Ureter (tissue), 1 donor: ENCODE measurements at places on chromosomes 7 and 10. TPM values are rescaled to one million over a fixed set of nuclear protein-coding genes. Genes with fewer than 3 reads are reported as not detected.

GRCh38 chr10:15035385-15036301, 8.1 kb upstream of the OLAH start:
- DNase-seq: no peak

GRCh38 chr7:130990178-130990832, 256.3 kb upstream of the KLF14 start:
- DNase-seq: peak; percentile 64

Gene UNCX
- not detected for total RNA-seq

GRCh38 chr10:6465437-6465836, 114.6 kb downstream of the PRKCQ start:
- DNase-seq: no peak

DNA sequence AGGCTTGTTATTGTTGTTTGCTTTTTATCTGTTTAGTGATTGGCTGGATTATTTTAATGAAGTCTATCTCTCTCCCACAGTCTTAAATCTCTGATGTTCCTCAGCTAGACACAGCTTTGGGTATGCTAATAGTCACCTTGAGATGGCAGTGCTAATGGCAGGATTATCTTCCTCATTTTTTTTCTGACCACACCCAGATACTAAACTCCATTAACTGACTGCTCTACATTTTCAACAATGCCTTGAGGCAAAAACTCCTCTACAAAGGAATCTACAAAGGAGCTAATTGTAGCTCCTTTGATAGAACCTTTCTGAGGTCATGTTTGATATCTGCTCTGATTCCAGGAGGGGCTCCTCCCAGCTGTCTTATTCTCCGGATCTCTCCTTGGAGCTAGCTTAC, 122.6 kb downstream of the HBP1 start:
- no peak for DNase-seq

Gene TAS2R3
- 6.4 TPM for total RNA-seq

DNA sequence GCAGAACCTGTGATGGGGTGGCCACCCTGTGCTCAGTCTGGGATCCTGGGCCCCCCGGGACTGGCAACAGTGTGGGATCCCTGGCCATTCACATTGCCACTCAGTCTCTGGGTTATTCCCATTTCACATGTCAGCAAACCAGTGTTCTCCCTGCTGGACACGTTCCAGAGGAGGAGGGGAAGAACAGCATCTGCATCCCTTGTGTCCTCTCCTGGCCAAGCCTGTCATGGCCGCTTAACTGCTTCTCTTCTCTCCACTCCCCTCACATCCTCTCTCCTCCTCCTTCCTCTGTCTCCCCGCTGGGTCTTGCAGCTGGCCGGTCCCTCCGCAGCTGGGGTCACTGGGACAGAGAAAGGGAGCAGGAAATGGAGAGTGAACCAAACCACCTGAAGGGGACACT, 74.4 kb downstream of the C10orf105 start:
- DNase-seq: no peak

Gene OR6B1
- total RNA-seq: not detected

DNA sequence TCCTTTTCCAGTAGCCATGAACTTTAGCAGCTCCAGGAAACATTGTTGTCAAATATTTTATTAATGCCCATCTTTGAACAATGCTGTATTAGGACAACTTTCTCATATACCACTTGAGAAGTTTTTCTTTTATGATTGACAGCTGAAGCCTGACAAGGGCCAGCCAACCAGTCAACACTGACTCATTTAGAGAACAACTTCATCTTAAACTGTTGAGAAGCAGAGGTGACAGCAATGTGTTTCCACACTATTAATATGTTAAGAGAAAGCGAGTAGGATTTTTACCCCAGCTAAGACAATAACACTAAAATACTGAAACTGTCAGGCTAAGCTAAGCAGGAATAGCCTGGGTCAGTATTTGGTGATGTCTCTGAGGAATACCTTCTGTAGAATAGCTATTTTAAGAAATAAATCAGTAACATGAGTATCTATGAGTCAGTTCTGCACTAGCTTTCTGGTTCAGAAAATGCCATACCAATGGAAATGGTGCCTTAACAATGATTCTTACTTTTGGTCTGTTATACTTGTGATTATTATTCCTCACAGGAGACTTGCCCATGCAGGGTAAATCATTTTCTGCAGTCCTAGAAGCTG, 168.8 kb upstream of the POT1 start:
- DNase-seq: no peak

DNA sequence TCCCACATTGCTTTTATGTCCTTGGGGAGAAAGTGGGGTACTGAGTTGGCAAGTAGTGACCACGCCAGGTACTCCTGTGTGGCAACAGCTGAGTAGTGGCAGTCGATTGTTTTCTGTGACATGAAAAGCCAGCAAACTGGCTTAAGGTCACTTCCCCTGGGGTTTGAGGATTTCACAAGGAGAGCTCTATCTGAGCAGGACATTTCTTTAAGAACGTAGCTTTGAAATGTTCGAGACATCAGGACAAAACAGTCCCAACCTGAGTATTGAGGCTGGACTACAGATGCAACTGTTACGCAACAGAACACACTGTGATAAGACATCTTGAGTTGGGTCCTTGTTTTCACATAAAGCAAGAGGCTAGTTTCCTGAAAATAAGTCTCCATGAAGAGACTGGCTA, 146.7 kb upstream of the KLF14 start:
- peak; percentile 19 for DNase-seq

DNA sequence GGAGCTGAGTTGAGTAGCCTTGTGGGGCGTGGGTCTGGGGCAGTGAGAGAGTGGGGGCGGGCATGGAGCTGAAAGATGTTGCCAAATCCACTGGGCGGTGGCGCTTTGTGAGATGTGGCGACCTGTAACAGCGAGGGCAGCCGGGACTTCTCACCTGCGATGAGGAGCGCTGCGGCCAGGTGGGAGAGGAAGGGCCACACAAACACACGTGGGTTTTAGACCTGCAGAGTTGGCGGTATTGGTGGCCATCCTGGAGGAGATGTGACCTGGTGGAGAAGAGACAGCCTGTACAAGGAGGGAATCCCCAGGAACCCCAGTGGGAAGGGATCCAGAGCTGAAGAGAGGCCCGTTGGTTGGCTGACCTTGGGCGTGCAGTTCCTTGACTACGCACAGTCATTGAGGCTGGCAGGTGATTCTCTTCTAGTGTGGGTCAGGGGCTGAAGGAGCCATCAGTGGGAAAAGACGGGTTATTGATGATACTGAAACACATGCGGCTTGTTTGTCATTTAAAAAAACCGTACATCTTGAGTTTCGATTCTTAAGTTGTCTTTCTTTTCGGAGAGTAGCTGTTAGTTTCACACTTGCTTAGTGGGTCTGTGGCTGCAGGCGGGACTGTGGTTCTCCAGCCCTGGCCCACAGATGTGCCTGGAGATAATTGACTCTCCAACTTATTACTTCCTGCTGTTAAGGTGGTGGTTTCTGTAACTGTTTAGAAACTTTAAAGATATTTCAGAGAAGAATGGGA, 2.4 kb downstream of the CHST12 start:
- no peak for DNase-seq

Gene LEP
- total RNA-seq: 0.89 TPM

Gene FRAT1
- 2.9 TPM for total RNA-seq

Gene CYP3A4
- not detected for total RNA-seq

DNA sequence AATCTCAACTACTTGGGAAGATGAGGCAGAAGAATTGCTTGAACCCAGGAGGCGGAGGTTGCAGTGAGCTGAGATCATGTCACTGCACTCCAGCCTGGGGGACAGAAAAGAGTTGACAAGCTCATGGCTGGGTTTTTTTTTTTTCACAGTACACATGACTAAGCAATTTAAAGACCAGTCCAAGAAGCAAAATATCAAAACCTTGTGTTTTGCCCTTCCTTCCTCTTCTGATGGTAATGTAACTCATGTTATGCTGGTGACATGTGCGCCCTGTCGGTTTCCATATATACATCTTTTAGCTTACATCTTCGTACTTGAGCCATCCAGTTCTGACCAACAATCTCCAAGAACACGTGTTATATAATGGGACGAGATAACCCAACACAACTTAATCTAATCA, 237.7 kb upstream of the PLXDC2 start:
- DNase-seq: no peak

Gene VSTM4
- total RNA-seq: 16.0 TPM

DNA sequence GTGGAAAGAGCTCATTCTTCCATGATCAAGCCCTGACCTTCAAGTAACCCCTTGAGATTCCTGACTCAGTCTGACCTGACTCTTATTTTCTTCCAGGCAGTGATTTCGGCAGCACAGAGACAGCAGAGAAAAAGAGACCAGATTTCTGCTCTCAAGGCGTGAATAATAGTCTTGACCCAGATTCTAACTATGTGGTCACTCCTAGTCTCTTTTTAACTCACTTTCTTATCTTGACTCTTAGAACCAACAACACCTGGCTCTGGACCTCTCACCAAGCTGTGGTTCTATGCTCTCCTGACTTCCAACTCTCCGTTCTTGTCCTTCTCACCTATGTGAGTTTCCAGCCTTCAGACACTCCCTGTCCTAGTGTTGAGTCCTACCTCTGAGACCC, 36.9 kb upstream of the KDM7A start:
- no peak for DNase-seq

DNA sequence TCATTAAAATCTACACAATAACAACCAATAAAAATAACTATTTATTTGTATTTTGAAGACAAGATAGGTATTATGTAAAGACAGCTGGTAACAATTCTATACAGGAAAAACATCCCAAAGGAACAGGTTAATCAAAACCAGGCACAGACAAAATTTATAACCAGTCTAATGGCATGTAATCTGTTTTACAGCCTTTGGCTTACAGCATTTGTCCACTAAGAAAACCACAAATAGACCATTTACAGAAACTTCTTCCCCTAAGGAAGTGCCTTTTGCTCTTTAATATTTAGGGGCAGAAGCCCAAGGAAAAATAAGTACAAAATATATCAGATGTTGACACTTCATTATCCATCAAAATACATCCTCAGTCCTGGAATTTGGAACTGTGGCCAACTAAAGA, 65.0 kb downstream of the SVIL start:
- no peak for DNase-seq

DNA sequence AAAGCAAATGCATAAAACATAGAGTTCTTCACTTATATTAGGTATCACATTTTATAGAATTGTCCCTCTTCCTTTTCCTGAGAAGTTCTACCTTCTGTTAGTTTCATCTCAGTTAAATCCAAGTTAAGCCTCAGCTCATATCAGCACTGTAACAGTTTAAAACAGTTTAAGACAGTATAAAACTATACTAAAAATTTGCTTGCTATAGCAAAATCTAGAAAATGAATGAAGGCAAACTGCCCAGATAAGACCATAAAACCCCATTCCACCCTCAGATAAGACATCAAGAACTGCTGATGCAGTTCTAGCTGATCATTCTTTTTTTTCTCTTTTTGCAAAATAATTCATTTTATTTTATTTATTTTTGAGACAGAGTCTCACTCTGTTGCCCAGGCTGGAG, 177.2 kb downstream of the RNF133 start:
- DNase-seq: no peak

DNA sequence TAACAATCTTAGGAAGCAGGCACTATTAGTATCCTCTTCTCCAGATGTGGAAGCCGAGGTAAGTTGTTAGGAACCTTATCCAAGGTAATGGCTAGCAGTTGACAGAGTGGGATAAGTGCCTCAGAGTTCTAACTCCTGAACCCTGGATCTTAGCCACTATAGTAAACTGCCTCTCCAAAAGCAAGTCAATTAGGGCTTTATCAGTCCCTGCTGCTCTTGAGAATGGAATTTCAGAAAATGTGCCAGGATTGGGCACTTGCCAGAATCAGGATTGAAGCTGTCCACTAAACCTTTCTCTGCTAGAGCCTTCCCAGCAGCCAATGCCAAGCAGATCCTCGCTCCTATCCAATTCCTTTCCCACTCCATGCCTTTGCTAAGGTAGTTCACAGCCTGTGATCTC, 777.5 kb upstream of the POM121L12 start:
- peak; percentile 63 for DNase-seq

GRCh38 chr10:80356563-80356988, at the start of the genes DYDC1 and DYDC2:
Gene DYDC1 (minus strand): TSS chr10:80356755. CDS start chr10:80352601, 4,154 bp downstream.
Gene DYDC2 (plus strand): TSS chr10:80356781. CDS start chr10:80362444, 5,663 bp downstream.
- DNase-seq: no peak

GRCh38 chr7:24764011-24764410, 6.7 kb upstream of the GSDME start:
- no peak for DNase-seq

GRCh38 chr7:17668122-17668521, 272.2 kb downstream of the SNX13 start:
- no peak for DNase-seq

Gene RPEL1
- not detected for total RNA-seq

DNA sequence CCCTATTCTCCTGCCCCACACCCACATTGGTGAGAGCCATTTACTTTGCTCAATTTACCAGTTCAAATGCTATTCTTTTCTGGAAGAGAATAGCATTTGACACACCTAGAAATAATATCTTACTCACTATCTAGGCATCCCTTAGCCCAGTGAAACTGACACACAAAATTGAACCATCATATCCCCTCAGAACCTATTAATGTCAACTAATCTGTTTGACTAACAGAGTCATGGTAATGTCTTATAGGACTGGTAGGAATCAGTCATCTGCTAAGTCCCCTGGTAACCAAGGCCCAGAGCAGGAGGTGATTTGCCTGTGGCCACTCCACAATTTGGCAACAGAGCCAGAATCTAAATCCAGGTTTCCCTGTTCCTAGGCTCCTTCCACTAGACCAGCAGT, 63.3 kb downstream of the PPP1R3C start:
- no peak for DNase-seq

- DNase-seq: no peak
Measured at GRCh38 chr7:21134631-21135030, 293.3 kb upstream of the SP4 start.

GRCh38 chr7:107978815-107979408, 24.0 kb downstream of the LAMB1 start:
- DNase-seq: no peak

Gene SGPL1
- total RNA-seq: 180 TPM

DNA sequence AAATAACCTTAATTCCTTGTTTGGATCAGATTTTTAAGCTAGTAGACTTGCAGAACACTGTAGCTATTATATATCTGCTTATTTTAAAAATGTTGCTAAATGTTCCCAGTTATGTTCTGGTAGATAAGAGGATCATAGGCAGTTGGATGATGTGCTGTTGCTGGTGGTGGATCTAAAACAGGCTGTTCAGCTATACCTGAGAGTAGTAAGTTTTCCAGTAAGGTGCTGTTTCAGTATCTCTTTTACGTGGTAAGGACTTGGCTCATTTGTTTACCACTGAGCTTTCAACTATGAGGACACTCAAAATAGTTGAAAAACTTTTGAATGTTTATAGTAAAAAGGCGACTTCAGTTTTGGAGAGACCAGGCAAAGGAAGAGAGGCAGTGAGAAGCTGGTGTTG, 180.9 kb downstream of the CDK14 start:
- no peak for DNase-seq

GRCh38 chr10:130160775-130161174, 24.6 kb downstream of the GLRX3 start:
- no peak for DNase-seq

Gene UCN3
- total RNA-seq: not detected

DNA sequence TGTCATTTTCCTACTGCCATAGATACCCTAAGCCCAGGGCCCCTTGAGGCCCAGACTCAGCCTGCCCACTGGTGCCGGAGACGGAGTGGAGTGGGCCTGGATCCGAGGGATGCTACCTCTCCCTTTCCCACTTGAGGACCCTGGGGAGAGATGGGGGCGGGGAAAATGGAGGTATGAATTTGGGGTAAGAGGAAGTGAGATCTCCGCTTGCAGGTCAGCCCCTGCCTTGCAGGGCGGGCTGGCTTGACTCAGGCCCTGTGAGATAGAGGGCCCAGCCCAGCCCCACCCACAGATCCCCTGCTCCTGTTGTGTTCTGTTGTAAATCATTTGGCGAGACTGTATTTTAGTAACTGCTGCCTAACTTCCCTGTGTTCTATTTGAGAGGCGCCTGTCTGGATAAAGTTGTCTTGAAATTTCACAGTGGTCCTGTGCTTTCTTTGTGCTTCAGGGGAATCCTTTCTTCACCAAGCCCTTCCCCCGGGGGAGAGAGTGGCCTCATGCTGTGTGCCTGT, 13.2 kb downstream of the YKT6 start:
- no peak for DNase-seq
